Stimulated activated naive CD8-positive, alpha-beta T cell treated with anti-CD3 and anti-CD28 coated beads, Interleukin-15, Interleukin-2, amounts not matched to agents 100 U/mL and 50 U/mL, for 24 hours (primary cell): ENCODE measurements at places on chromosomes 1 and 21.
A peak's percentile ranks its signal among the peaks of the same experiment; 100 is the strongest.

GRCh38 chr1:36369061-36369861, 16.5 kb downstream of the STK40 start:
- peak; percentile 91 for DNase-seq

GRCh38 chr1:219772265-219773036, 155.9 kb downstream of the SLC30A10 start:
- DNase-seq, result no peak

- no peak for DNase-seq
Measured at GRCh38 chr1:40381268-40382107, 8.0 kb downstream of the SMAP2 start.

DNA sequence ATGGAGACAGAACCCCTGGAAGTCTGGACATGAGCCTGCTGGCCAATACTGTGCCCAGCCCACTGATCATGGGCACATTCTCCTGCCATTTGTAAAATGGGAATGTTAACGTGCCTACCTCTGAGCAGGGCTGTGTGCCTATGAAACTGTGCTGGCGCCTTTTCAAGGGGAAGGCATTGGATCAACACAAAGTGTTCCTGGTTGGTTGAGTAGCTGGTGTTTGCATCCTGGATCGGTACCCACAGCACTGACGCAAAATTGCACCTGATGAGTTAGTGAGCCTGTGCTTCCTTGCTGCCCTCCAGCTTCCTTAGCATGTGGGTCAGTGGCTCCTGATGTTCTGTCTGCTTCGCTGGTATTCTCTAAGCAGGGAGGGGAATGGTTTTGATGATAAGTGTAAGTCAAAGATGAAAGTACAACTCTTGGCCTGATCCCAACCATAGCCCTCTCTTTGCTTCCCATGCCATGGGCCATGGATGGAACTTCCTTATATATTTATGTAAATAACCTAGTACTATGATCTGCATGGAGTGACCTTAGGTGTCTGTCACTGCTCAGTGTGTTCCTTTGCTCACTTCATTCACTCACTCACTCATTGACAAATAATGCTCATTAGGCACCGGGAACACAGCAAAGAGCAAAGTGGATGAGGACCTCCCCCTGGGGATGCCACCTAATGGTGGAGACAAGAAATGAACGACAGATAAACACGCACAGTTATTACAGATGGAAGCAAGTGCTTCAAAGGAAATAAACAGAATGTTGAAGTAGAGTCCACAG, 22.7 kb downstream of the MAB21L3 start:
- DNase-seq, result no peak

DNA sequence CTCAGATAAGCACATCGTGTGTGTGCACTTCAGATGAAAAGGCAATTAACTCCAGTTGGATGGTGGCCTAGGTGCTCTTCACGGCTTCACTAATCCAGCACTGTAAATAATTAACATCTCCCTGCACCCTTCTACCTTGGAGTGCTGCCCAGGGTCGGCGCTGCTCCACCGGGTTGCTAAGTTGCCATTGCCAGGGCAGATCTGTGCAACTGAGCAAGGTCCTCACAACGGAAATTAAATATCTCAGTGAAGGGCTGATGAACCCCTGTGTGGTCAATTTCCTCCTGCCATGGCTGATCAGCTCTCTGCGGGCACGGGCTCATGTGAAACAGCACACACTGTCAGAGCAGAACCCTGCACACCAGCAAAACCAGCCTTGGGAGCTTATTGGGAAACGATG, 63.2 kb downstream of the SYDE2 start:
- no peak for DNase-seq

GRCh38 chr1:97337250-97338030, 583.4 kb downstream of the DPYD start:
- no peak for DNase-seq

GRCh38 chr1:183331091-183331742, 87.0 kb downstream of the NMNAT2 start:
- DNase-seq, result no peak

DNA sequence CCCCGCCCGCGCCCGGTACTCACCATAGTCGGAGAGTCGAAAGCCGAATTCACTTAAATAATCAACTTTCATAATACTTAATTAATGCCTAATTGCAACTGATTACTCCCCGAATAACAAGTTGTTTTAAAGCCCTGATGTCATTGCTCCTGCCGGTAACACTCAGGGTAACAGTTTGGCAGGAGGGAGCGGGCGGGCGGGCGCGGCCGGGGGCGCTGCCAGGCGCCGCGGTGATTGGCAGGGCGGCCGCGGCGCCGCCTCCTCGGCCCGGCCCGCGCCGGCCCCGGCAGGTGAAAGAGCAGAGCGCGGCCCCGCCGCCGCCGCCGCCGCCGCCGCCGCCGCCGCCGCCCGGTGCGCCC, 102.2 kb downstream of the CASZ1 start:
- no peak for DNase-seq

GRCh38 chr1:77538956-77539518, 143.4 kb downstream of the ZZZ3 start:
- no peak for DNase-seq

- no peak for DNase-seq
Measured at GRCh38 chr1:3272321-3273045, 182.0 kb upstream of the ARHGEF16 start.

- no peak for DNase-seq
Measured at GRCh38 chr1:40755067-40755466, 28.5 kb upstream of the KCNQ4 start.

- no peak for DNase-seq
Measured at GRCh38 chr1:92299477-92300150, 755 bp downstream of the RPAP2 start.

DNA sequence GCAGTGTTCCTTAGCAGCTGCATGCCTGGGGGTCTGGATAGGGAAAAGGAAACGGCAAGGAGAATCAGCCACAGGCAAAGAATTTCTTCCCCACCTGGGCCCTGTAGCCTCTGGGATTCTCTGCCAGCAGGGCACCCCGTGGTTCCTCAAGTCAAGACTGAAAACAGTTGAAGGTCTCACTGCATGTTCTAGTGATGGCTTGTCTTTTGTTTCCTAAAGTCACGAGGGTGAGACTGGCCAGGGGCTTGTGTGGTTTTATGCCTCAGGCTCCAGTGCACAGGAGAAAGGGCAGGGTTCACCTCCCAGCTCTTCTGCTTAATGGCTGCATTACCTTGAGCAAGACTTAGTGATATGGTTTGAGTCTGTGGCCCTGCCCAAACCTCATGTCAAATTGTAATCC, 53.2 kb upstream of the B3GALT5 start:
- DNase-seq, result no peak

GRCh38 chr1:234602334-234603220, 7.4 kb downstream of the IRF2BP2 start:
- no peak for DNase-seq

GRCh38 chr1:168755800-168756418, 26.9 kb upstream of the DPT start:
- DNase-seq, result no peak

DNA sequence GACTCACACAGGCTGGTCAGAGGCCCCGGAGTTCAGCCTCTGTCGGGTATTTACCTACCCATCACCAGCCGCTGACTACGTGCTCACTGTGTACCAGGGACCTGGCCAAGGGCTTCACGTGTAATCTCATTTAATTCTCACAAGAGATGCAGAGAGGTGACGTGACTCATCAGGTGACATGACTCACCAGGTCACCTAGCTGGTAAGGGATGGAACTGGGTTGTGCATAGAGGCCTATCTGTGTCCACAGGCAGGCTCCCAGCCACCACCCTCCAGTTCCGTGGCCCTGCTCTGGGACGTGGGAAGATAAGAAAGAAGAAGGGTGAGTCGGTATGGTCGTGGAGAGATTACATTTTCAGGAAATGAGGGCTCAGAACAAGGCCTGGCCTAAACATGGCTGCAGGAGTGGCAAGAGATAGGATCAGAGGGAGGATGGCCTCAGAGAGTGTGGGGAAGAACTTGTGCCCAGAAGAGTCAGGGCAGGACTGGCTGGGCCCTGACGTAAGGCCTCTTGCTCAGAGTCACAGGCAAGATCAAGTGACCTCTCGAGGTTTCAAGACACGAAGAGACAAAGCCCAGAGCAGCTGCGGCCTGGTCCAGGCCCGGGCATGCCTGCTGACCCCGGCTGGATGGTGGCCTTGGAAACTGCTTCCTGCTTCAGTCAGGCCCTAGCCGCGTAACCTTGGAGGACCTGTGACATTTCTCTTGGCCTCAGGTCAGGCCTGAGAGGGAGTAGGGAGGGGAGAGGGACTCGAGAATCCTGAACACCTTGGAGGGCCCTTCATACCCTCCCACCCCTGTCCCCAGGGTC, 52.7 kb upstream of the WASF2 start:
- DNase-seq, result peak; percentile 35

DNA sequence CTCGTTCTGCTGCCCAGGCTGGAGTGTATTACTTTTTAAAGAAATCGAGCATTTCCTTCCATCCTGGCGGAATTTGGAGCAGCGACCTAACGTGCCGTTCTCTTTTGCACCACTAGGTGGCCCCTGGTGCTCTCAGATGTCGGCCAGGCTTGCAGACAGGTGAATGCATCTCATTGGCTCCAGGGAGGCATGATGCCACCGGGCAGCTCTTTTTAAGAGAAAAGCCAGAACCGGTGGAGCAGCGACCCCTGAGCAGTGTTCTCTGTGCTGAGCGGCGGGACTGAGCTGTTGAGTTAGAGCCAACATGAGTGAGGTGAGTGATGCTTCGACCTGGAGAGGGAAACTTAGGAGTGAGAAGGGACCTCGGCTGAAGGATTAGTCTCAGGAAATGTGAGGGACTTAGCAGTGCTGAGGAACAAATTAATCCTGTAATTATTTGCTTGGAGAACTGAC, at the start of gene PCP4:
TSS of gene PCP4 (plus strand) at position 241 of the 453 bp plus-strand sequence. CDS start at position 305, 64 bp downstream.
- peak; percentile 53 for DNase-seq

DNA sequence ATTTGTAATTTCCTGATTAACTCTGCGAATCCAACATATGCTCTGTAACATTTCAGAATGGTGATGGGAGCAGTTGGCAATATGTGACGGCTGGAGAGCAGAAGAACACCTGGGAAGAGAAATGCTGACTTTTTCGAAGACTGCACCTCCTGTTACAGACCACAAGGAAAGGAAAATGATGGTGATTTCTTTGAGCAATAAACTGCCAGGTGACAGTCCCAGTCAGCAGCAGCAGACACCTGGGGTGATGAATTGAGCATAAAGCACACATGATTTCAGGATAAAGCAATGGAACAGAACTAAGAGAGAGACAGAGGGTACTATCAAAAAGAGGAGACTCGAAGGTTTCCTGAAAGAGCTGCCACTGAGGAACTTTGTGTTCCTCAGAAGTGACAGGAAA, 528.6 kb downstream of the NEGR1 start:
- no peak for DNase-seq

- DNase-seq, result no peak
Measured at GRCh38 chr1:101741910-101742309, 254.8 kb downstream of the OLFM3 start.

- DNase-seq, result no peak
Measured at GRCh38 chr1:238370599-238370998, 479.9 kb upstream of the ZP4 start.

GRCh38 chr21:44450999-44451398, 4.3 kb upstream of the LRRC3 start:
- DNase-seq, result no peak

DNA sequence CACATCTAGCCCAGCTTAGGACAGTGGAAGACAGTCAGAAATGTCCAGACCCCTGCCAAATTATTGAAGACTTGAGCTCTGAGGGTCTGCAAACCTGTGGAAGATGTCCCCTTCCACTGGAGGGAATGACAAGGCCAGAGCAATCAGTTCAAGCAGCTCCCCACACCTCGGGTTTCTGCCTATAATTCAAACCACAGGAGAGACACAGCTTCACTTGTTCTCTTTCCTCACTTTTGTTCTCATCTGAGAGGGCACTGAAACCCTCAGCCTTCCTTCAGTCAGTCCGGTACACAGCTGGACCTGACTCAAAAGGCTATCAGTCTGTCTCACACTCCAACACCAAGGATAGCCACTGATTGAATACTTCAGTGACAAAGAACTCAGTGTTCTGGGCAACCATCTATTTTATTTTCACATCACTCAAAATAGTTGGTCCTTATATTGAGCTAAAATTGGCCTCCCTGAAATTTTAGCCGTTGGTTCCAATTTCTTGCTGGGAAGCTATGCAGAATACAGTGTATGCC, 70.1 kb downstream of the TENT5C start:
- DNase-seq, result no peak

DNA sequence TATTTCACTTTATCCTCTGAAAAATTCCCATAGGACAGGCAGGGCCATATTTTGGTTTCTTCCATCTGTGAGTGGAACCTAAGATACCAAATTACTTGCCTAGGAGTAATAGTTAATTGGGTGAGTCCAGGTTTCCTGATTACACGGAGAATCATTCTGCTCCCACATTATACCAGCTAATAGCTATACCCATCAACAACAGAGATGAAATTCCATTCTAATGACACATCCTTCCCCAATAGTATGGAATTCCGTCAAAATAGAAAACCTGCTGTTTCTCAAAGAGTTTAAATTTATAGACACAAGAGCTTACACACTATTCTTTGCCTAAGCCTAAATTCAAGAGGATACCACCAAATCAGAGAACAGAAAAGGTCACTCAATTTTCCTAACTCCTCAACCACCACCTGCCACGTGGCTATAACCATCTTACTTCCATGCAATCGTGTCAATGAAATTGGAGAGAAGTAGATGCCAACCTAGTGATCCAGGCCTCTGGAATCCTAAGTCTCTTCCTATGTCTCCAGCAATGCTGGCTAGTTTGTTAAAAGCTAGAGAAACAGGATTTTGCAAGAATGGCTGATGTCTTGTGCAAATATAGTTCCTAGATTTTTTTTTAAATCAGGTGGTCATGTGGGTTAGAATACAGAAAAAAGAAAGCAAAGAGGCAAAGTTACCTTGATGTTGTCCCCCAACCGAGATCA, 6.2 kb downstream of the PPT1 start:
- no peak for DNase-seq

- DNase-seq, result no peak
Measured at GRCh38 chr1:222462601-222463000, 85.3 kb downstream of the HHIPL2 start.

- DNase-seq, result no peak
Measured at GRCh38 chr1:163471779-163472650, 150.3 kb downstream of the NUF2 start.

DNA sequence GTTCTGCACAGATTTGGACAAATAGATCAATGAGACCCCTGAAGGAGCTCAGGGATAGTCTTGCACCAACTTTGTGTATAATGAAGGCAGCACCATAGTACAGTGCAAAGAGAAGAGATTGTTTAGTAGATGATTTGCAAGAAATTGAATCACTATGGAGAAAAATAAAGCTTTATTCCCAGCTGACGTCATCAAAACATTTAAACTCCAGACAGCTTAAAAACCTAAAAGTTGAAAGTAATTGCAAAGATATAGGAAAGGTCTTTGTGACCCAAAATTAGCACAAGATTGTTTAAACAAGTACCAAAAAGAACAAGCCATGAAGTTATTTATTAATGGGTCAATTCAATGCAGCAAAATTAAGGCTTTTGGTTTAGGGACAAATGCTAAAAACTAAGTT, 88.8 kb upstream of the BACE2 start:
- no peak for DNase-seq
